ENCODE measurements at places on chromosomes 12 and 14. TPM values are rescaled to one million over a fixed set of nuclear protein-coding genes. Genes with fewer than 3 reads are reported as not detected.

DNA sequence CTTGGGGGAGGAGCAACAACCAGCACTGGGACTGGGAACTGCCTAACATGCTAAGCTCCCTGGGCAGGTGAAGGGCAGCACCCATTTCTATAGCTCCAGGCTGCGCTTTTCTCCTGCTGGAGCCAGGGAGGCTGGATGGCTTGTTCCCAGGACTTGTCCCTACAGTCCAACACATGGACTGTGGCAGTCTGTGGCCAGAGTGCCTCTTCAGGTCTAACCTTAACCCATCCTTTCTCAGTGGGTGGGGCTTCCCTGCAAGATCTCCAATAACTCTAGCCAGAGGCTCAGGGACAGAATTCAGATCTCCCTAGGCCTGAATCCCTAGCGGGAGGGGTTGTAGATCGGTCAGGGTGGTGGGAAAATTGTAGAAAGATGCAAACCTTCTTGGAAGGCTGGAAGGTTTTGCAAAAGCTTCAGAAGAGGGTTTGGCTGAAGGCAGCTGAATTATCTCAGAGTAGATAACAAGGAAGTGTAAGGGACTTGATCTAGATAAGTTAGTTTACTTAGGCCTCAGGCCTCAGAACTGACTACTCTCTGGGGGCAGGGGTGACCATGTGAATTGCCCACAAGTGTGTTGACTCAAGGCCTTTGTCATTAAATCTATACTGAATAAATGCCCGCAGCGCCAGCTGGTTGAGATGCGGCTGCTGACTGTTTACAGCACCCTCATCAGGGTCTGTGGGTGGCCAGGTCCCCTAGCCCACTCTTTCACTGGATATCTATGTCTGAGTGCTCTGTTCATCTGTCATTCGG is 60.7 kb downstream of the SSPN start:
- H3K36me3 ChIP-seq = no peaks in the 10 kb centered on the region
- H3K27ac ChIP-seq = no peak overlapping the region
- no peak for DNase-seq
- H3K4me3 ChIP-seq = no peak overlapping the region

- H3K36me3 ChIP-seq = peaks cover 22% of the 10 kb centered on the region
- H3K4me1 ChIP-seq = peaks cover 10% of the 10 kb centered on the region
- H3K27ac ChIP-seq = no peak overlapping the region
- no peak for DNase-seq
Measured at GRCh38 chr12:109923481-109924245, 23.6 kb downstream of the TCHP start.

MIS18BP1 gene
- 4.7 TPM for total RNA-seq

KRT73 gene
- total RNA-seq = not detected

NTN4 gene
- total RNA-seq = 4.0 TPM

DNA sequence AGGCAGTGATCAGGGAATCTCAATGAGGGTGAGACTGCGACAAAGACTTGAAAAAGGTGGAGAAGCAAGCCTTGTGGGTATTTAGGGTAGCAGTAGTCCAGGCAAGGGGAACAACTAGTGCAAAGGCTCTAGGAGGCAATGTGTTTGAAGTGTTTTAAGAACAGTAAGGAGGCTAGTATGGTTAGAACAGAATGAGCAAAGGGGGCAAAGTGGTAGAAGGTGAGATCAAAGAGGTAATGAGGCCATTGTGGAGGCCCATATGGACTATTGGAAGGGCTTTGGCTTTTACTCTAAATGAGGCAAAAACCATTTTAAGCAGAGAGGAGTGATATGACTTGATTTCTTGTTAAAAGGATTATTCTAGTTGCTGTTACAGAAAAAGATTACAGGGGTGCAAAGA is 16.8 kb downstream of the HIF1A start:
- no peaks in the 10 kb centered on the region for H3K27me3 ChIP-seq
- H3K4me3 ChIP-seq = no peak overlapping the region
- H3K4me1 ChIP-seq = peaks cover 18% of the 10 kb centered on the region

BHLHE41 gene
- total RNA-seq = 12.1 TPM

- DNase-seq = no peak
- H3K4me3 ChIP-seq = no peak overlapping the region
- H3K4me1 ChIP-seq = no peaks in the 10 kb centered on the region
- H3K36me3 ChIP-seq = no peaks in the 10 kb centered on the region
- no peaks in the 10 kb centered on the region for H3K27me3 ChIP-seq
Measured at GRCh38 chr14:65193916-65194590, 91.7 kb upstream of the MAX start.

- H3K36me3 ChIP-seq = no peaks in the 10 kb centered on the region
- no peak overlapping the region for H3K4me3 ChIP-seq
- no peak for DNase-seq
- no peaks in the 10 kb centered on the region for H3K4me1 ChIP-seq
- H3K27me3 ChIP-seq = no peaks in the 10 kb centered on the region
- no peak overlapping the region for H3K27ac ChIP-seq
Measured at GRCh38 chr12:28130625-28131598, 59.3 kb upstream of the CCDC91 start.

GRCh38 chr12:80178846-80179245 is 79.5 kb downstream of the OTOGL start:
- H3K4me1 ChIP-seq = no peaks in the 10 kb centered on the region
- H3K27me3 ChIP-seq = no peaks in the 10 kb centered on the region
- H3K36me3 ChIP-seq = no peaks in the 10 kb centered on the region
- DNase-seq = no peak
- H3K4me3 ChIP-seq = no peak overlapping the region

- H3K4me1 ChIP-seq = no peaks in the 10 kb centered on the region
- H3K27me3 ChIP-seq = no peaks in the 10 kb centered on the region
- DNase-seq = no peak
- no peak overlapping the region for H3K4me3 ChIP-seq
Measured at GRCh38 chr12:47188576-47189441, 109.0 kb upstream of the AMIGO2 start.

SOAT2 gene
- not detected for total RNA-seq

DNA sequence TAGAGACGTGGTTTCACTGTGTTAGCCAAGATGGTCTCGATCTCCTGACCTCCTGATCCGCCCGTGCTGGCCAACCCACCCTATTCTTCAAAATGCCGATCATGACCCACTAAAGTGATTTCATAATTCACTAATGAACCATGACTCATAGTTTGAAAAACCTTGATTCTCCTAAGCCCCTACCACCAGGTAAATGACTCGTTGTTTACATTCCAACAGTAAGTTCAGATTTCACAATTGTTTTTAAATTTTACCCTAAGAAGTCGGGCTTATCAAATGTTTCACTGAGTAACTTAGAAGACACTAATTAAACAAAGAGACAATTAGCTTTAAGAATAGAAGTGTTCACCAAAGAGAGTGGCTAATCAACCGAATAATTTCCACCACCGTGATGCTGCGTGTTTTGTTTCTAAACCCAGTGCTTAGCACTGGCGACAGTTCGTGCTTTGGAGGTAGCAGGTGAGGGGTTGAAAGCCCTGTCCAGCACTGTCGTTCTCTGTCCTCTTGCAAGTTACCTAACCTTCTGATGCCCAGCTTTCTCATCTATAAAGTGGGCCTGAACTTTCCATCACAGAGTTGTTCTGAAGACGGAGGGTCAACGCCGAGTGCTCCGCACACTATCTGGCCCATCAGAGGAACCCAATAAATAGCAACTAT is 136.5 kb downstream of the NTF3 start:
- no peaks in the 10 kb centered on the region for H3K4me1 ChIP-seq
- H3K4me3 ChIP-seq = no peak overlapping the region
- no peak overlapping the region for H3K27ac ChIP-seq
- H3K36me3 ChIP-seq = no peaks in the 10 kb centered on the region
- no peak for DNase-seq

- no peaks in the 10 kb centered on the region for H3K4me1 ChIP-seq
- no peak overlapping the region for H3K27ac ChIP-seq
- H3K27me3 ChIP-seq = no peaks in the 10 kb centered on the region
- no peak overlapping the region for H3K4me3 ChIP-seq
- no peak for DNase-seq
Measured at GRCh38 chr14:106417224-106418049, 891.1 kb downstream of the TMEM121 start.

GRCh38 chr12:116599285-116600136 is 40.3 kb downstream of the MAP1LC3B2 start:
- H3K36me3 ChIP-seq = no peaks in the 10 kb centered on the region
- peak overlapping the region; percentile 82 for H3K27ac ChIP-seq
- DNase-seq = peak; percentile 74
- peaks cover 15% of the 10 kb centered on the region for H3K4me1 ChIP-seq
- peaks cover 6% of the 10 kb centered on the region for H3K27me3 ChIP-seq

DMAC2L gene
- total RNA-seq = 23.1 TPM

P3H3 gene
- total RNA-seq = 1.2 TPM

YARS2 gene
- 19.4 TPM for total RNA-seq

ERP27 gene
- total RNA-seq = not detected

ANKS1B gene
- 14.5 TPM for total RNA-seq

IKZF4 gene
- total RNA-seq = 4.0 TPM

- DNase-seq = no peak
- H3K27me3 ChIP-seq = no peaks in the 10 kb centered on the region
- H3K36me3 ChIP-seq = no peaks in the 10 kb centered on the region
Measured at GRCh38 chr14:34682787-34683321, 31.5 kb downstream of the CFL2 start.

- no peaks in the 10 kb centered on the region for H3K36me3 ChIP-seq
- H3K27me3 ChIP-seq = no peaks in the 10 kb centered on the region
- no peaks in the 10 kb centered on the region for H3K4me1 ChIP-seq
- DNase-seq = no peak
Measured at GRCh38 chr12:19203539-19204506, 74.3 kb downstream of the PLEKHA5 start.

GRCh38 chr14:37583358-37584210 is 11.5 kb downstream of the FOXA1 start:
- peaks cover 5% of the 10 kb centered on the region for H3K4me1 ChIP-seq
- DNase-seq = no peak
- H3K27ac ChIP-seq = no peak overlapping the region

CMA1 gene
- not detected for total RNA-seq

GRCh38 chr14:104638927-104639450 is 34.4 kb upstream of the TMEM179 start:
- H3K36me3 ChIP-seq = no peaks in the 10 kb centered on the region
- DNase-seq = no peak
- no peak overlapping the region for H3K27ac ChIP-seq
- H3K4me3 ChIP-seq = no peak overlapping the region
- no peaks in the 10 kb centered on the region for H3K4me1 ChIP-seq
